Occipital lobe (tissue), 3 donors: ENCODE measurements at places on chromosomes 2 and 18.

DNA sequence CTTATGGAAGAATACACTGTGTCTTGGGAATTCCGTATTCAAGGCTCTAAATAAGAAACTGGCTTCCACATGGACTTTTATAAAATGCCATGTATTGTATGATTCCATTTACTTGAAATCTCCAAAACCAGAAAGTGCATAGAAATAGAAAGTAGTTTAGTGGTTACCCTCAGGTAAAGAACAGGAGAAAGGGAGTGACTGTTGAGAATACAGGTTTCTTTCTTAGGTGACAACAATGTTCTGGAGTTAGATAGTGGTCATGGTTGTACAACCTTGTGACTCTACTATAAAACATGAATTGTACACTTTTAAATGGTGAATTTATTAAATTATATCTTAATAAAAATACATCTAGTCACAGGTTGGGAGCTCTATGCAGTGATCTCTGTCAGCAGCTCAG, 481.8 kb downstream of the SPAG16 start:
- DNase-seq, result no peak

- no peak for DNase-seq
Observed at GRCh38 chr2:208017721-208018120, 7.6 kb downstream of the PLEKHM3 start.

- DNase-seq, result no peak
Observed at GRCh38 chr2:70340761-70341476, 39.1 kb upstream of the FAM136A start.

DNA sequence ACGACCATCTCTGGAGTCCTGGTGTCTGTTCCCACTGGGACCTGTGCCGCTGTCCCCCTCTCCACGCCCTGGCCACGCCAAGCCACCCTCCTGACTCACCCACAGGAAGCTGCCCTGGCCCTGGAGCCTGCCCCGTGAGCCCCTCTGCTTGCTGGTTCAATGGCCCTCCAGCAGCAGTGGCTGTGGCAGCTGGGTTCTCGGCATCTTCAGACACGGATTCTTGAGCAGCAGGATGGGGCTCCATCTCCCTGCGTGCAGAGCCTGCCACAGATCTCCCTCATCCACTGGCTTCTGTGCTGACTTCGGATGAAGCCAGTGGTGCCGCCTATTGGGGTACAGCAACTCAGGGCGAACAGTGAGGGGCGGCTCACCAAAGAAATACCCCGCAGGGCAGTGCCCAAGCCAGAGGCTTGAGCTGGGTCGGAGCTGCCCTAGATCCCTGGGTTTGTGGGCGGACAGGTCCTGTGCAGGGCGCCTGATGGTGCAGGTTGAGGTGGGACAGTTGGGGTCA, 14.0 kb downstream of the CAPN10 start:
- no peak for DNase-seq

DNA sequence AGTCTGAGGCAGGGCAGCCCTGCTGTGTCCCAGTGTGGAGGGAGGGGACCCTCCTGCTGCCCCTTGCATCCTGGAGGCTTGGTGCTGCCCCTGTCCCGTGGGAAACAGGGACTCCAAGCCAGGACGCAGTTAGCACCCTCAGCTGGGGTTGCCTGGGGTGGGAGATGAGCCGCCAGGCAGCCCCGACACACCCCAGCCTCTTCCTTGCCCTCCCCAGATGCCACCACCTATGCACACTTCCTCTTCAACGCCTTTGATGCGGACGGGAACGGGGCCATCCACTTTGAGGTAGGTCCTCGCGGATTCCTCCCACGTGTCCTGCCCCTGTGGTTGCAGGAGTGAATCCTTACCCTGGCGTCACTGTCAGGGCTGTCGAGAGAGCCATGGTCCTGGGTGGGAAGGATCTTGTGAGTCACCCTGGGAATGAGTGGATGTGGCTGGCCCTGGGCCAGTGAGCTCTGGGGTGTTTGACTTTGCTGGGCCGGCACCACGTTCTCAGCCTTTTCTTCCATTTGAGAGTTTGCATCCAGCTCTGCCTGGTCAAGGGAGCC, 27.5 kb upstream of the FAHD2A start:
- DNase-seq, result peak; percentile 12

- DNase-seq, result no peak
Observed at GRCh38 chr2:20624156-20624883, 26.6 kb downstream of the HS1BP3 start.

DNA sequence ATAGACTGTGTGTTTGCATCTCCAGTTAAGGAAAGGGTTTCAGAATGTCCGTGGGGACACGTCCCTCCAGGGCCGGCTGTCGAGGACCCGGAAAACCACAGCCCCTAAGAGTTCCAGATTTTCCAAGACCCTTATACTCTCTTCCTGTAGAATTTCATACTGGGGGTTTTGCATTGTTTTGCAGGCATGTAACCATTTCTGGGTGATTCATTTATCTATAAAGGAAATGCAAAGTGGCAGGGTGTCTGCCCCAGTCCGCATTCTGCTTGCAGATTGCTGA, 8.5 kb downstream of the SP9 start:
- DNase-seq, result no peak

DNA sequence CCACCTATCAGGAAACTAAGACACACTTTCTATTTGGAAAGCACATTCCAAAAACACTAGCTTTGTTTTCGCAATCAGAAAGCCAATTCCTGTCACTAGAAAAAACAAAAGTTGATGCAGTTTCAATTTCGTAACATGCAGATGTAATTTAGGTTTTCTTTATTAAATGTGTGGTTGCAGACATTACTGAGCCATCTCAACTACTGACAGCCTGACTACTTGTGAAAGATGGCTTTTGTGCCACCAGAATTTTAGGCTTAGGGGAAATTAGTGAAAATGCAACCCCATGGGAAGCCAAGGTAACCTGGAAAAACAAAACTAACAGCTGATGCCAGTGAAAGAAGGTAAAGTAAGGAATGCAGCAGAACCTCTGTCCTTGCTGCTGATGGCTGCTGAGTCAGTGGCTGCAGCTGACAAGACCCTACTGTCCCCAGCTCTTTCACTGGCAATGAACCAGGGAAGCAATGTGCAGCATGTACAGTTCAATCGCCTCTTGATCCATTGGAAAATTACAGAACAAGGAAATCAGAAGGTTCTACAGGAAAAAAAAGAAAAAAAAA, 34.9 kb downstream of the FEZ2 start:
- DNase-seq, result no peak

- DNase-seq, result no peak
Observed at GRCh38 chr2:985317-985898, 34.8 kb downstream of the SNTG2 start.

DNA sequence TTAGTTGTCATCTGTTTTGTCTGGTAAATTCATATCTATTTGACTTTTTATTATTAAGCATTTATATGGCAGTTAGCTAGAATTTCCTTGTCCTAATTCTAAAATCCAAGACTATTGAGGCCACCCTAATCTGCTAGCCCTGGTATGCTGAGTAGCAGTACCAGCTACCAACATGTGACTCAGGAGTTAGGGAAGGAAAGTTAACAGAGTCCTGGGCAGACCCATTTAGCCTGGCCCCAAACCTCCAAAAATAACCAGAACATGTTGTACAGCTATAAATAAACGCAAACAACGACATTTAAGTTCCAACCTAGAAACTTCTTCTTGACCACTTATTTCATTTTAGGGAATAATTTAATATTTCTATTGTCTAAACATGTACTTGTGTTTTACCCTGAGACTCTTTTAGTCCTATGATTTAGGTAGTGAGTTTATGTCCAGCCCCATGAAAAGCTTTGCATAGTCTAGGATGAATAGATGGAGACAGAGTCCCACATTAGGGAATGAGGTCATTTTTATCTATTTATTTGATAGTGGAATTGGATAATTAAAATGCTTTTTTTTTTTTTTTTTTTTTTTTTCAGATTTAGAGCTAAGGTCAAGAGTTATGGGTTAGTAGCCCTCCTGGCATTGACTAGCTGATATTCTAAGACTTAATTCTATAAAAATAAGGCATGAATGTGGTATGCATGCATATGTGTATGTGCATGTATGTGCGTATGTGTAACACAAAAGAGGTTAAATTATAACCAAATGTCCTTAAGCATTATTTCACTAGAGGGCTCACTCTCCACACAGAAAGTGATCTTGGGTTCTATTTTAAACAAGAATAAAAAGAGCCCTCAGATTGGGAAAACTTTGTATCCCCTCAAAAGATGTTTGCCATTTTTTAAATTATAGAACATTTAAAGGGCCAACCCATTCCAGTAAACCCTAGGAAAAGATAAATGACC, 160.1 kb upstream of the MAPRE2 start:
- DNase-seq, result no peak

DNA sequence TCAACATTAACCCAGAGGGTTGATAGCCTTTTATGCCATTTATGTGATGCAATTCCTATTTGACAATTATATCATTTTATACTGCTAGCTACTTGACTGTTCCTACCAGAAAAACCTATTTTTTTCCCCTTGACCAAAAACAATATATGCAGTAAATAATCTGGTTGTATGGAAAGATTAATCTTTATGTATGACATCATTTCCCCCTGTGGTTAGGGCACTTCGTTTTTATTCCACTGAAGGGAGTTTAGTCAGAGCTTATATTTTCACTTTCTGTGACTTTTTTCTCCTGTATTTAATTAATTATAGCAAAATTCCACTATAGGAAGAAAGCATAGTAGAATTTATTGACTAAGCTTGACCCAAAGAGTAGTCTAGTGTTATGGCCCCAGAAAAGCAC, 107.6 kb downstream of the HAUS1 start:
- DNase-seq, result no peak

- DNase-seq, result no peak
Observed at GRCh38 chr2:63737081-63737751, 104.5 kb upstream of the UGP2 start.

DNA sequence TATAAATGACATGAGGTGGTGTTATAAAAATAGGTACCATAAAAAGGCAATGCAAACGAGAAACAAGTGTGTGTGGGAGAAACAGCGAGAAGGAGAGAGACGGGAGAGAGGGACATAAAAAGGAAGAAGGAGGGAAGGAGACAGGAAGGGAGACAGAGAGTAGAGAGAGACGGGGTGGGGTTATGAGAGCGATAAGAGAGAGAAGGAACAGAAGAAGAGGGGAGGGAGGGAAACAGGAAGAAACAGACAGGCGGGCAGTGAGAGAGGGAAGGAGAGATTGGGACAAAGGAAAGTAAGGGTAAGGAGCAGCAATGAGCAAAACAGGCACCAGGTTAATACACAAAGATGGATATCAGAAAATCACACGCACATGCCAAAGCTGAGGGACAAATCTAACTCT, 83.7 kb downstream of the TGFA start:
- no peak for DNase-seq

DNA sequence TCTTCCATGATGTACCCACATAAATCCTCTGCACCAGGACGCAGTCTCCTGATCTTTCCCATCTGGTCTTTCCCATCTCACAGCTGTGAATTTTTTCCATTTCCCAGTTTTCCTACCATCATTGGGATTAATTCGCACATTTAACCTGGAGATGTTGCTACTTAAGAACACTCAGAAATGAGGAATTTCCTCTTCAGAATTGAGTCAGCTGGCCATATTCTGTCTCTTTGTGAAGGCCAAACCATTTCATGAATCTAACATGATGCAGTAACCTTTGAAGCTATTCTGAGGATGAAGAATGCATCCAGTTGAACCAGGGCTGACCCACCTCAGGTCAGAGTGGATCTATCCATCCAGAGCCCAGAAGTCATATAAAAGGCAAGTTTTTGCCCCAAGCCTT, 326.8 kb downstream of the SETBP1 start:
- DNase-seq, result no peak

GRCh38 chr2:127066942-127067341, 40.0 kb downstream of the BIN1 start:
- DNase-seq, result no peak

GRCh38 chr2:142734231-142734630, 143.2 kb upstream of the KYNU start:
- DNase-seq, result no peak

GRCh38 chr2:181300600-181301291, 156.4 kb upstream of the ITGA4 start:
- no peak for DNase-seq
